ENCODE measurements at places on chromosomes 6 and 20. TPM values are rescaled to one million over a fixed set of nuclear protein-coding genes. Genes with fewer than 3 reads are reported as not detected.

DNA sequence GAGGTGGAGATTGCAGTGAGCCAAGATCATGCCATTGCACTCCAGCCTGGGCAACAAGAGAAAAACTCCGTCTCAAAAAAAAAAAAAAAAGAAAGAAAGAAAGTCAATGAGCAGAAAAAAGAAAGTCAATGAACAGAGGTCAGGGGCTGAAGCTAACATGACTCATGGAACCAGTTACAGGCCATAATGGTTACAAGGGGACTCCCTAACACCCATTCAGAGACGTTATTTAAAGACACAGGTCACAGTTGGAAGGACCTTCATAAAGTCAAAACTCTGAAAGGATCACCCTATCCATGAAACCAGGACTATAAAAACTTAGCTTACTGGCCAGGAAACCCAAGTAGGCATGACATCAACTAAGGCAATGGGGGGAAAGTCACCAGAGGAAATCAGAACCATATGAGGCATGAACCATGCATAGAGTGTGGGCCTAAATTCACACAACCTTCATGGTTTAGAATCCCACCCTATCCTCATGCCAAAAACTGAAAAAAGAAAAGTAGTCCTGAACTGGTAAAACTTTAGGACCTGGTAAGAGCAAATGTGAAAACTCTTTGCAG is 18.2 kb downstream of the FBXL4 start:
- H3K4me1 ChIP-seq: no peaks in the 10 kb centered on the region
- no peak for DNase-seq
- H3K27me3 ChIP-seq: no peaks in the 10 kb centered on the region
- H3K36me3 ChIP-seq: no peaks in the 10 kb centered on the region
- H3K4me3 ChIP-seq: no peak overlapping the region
- no peak overlapping the region for H3K27ac ChIP-seq

PREX1 gene
- total RNA-seq: 84.2 TPM

DNA sequence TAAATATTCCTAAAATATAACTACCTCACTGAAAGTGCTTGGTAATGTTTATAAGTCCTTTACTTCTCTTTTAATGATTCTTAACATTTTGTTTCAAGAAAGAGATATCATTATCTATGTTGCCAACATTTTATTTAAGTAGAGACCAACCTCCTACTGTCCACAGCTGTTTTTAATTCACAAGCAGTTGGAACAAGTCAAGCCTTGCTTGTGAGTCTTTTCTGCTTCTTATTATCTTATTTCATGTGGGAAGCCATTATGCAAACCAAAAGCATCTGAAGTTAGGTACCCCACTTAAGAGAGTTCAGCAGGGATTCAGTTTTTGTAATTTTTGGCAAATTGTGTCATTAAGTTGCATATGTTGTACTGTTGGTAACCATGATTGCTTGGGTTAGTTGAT is 1714.5 kb downstream of the GRIK2 start:
- H3K36me3 ChIP-seq: no peaks in the 10 kb centered on the region
- H3K4me1 ChIP-seq: no peaks in the 10 kb centered on the region
- H3K27me3 ChIP-seq: no peaks in the 10 kb centered on the region
- DNase-seq: no peak
- H3K27ac ChIP-seq: no peak overlapping the region

DNA sequence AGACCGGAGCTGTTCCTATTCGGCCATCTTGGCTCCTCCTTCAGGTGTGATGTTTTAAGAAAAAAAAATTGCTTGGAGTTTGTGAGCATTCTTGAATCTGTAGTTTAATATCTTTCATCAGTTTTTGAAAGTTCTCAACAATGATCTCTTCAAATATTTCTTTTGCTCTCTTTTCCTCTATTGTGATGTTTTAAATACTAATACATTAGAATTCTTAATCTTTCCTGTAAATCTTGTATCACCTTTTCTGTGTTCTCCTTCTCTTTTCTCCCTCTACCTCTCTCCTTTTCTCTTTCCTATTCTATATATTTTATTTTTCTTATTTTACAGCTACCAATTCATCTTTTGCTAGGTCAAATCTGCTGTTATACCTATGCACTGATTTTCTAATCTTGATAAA is 212.3 kb downstream of the RPS12 start:
- H3K4me1 ChIP-seq: no peaks in the 10 kb centered on the region
- no peaks in the 10 kb centered on the region for H3K27me3 ChIP-seq
- H3K27ac ChIP-seq: no peak overlapping the region
- H3K36me3 ChIP-seq: no peaks in the 10 kb centered on the region

- no peaks in the 10 kb centered on the region for H3K27me3 ChIP-seq
- H3K27ac ChIP-seq: no peak overlapping the region
- no peaks in the 10 kb centered on the region for H3K36me3 ChIP-seq
- DNase-seq: no peak
Measured at GRCh38 chr6:128036808-128037570, 136.1 kb upstream of the THEMIS start.

PPP1R3G gene
- total RNA-seq: 1.2 TPM
